ENCODE measurements at places on chromosomes 1 and 21.

DNA sequence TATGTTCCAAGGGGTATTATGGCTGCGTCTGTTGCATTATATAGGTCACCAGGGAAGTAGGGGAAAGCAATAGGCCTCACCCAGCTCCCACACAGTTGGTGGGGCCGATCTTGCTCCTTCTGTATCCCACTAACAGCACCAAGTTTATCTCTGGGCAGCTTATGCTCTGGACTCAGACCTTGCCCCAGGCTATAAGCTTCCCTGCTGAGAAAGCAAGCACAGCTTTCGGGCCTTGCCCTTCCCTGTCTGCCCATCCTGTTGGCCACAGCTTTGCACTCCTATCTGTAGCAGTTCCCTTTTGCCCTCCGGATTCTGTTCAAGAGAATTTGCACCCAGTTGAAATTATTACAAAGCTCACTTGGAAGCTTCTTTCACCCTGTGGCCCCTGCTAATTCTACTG, 12.9 kb downstream of the KCNE1 start:
- H3K36me3 ChIP-seq, result no peaks in the 10 kb centered on the region
- H3K4me1 ChIP-seq, result no peaks in the 10 kb centered on the region
- H3K4me3 ChIP-seq, result no peak overlapping the region
- H3K27ac ChIP-seq, result no peak overlapping the region

DNA sequence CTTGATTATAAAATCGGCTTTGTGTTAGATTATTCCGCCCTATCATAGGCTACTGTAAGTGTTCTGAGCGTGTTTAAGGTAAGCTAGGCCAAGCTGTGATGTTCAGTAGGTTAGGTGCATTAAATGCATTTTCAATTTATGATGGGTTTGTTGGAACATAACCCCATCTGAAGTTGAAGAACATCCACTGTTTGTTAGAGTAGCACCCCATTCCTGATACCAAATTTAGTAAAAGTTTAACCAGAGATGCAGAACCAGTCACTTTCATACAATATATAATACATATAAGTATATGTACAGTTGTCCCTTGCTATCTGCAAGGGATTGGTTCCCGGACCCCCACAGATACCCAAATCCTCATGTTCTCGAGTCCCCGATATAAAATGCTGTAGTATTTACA, 16.1 kb downstream of the UBASH3A start:
- H3K27me3 ChIP-seq, result peaks cover 3% of the 10 kb centered on the region
- DNase-seq, result no peak
- H3K27ac ChIP-seq, result no peak overlapping the region
- H3K4me3 ChIP-seq, result no peak overlapping the region
- no peaks in the 10 kb centered on the region for H3K36me3 ChIP-seq

- H3K4me1 ChIP-seq, result no peaks in the 10 kb centered on the region
- DNase-seq, result no peak
- no peaks in the 10 kb centered on the region for H3K36me3 ChIP-seq
- H3K27me3 ChIP-seq, result no peaks in the 10 kb centered on the region
Observed at GRCh38 chr1:244067893-244068292, 16.8 kb downstream of the ZBTB18 start.

DNA sequence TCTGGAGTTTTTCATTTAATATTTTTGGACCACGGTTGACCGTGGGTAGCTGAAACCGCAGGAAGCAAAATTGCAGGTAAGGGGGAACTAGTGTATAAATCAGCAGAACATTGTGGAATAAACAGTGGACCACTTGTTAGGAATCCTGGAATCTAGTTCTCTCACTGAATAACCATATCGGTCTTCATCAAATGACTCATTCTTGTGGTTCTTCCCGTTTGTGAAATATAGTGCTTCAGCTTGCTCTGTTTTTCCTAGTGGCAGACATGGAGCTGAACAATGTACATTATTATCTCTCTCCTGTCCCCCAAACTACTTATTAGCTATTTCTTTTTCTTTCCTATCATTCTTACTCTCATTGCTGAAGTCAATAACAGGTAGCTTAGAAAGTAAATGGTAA, 61.9 kb downstream of the HSPA13 start:
- no peak overlapping the region for H3K4me3 ChIP-seq
- no peaks in the 10 kb centered on the region for H3K27me3 ChIP-seq
- H3K36me3 ChIP-seq, result no peaks in the 10 kb centered on the region
- H3K27ac ChIP-seq, result no peak overlapping the region
- no peaks in the 10 kb centered on the region for H3K4me1 ChIP-seq

- H3K4me1 ChIP-seq, result no peaks in the 10 kb centered on the region
- DNase-seq, result no peak
- H3K27me3 ChIP-seq, result no peaks in the 10 kb centered on the region
- H3K4me3 ChIP-seq, result no peak overlapping the region
- H3K27ac ChIP-seq, result no peak overlapping the region
Observed at GRCh38 chr21:39668369-39668768, 55.6 kb downstream of the B3GALT5 start.

DNA sequence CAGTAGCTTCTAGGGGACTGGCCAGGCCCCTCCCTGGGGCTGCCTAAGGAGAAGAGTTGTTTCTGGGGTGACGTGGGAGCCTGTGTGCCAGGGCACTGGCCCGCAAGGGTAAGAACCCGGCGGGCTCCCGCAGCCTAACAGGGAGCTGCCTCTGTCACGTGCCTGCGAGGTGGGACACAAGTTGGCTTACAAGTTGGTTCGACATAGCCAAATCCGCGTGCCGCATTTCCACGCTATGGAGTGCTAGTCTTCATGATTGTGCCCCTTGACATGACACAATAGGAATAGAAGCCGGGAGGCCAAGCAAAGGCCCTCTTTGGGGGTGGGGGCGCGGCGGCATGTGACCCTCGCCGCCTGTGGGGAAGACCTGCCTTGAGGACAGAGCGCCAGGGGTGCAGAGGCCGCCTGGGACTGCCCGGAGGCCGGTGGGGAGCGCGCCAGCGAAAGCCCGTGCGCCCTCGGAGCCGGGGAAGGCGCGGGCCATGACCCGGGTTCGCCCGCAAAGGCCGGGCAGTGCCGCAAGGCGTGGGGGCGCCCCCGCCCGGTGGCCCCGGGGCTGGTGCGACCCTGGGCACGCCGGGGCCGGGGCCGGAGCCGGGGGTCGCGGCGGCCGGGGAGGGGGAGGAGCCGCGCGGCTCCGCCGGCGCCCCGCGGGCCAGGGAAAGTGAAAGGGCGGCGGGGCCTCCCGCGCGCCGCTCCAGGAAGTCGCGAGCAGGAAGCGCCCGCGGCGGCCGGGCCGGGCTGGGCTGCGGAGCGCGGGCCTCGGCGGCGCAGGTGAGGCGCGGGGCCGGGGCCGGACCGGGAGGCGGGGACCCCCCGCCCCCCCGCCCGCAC, at the start of gene SLC37A1:
Gene SLC37A1 (plus strand): TSS at position 702 of the 834 bp plus-strand sequence. CDS start 4,603 bp downstream, outside the sequence.
- H3K27ac ChIP-seq, result peak within 1 kb of the TSS; percentile 86
- H3K4me1 ChIP-seq, result peaks cover 16% of the 10 kb centered on the region
- peak within 1 kb of the TSS; percentile 77 for H3K4me3 ChIP-seq
- H3K27me3 ChIP-seq, result no peaks in the 10 kb centered on the region
- H3K36me3 ChIP-seq, result no peaks in the 10 kb centered on the region
- no peak for DNase-seq

DNA sequence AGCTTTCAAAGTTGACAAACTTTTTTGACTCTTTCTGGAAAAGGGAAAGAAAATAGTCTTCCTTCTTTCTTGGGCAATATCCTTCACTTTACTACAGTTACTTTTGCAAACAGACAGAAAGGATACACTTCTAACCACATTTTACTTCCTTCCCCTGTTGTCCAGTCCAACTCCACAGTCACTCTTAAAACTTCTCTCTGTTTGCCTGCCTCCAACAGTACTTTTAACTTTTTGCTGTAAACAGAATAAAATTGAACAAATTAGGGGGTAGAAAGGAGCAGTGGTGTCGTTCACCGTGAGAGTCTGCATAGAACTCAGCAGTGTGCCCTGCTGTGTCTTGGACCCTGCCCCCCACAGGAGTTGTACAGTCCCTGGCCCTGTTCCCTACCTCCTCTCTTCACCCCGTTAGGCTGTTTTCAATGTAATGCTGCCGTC, 160.8 kb upstream of the SGIP1 start:
- no peak overlapping the region for H3K27ac ChIP-seq
- H3K27me3 ChIP-seq, result no peaks in the 10 kb centered on the region
- no peak for DNase-seq
- no peaks in the 10 kb centered on the region for H3K4me1 ChIP-seq
- no peak overlapping the region for H3K4me3 ChIP-seq
- H3K36me3 ChIP-seq, result no peaks in the 10 kb centered on the region

- H3K27me3 ChIP-seq, result no peaks in the 10 kb centered on the region
- no peak for DNase-seq
- H3K36me3 ChIP-seq, result no peaks in the 10 kb centered on the region
- no peak overlapping the region for H3K27ac ChIP-seq
- no peaks in the 10 kb centered on the region for H3K4me1 ChIP-seq
Observed at GRCh38 chr1:66176012-66176715, 357.8 kb upstream of the SGIP1 start.

DNA sequence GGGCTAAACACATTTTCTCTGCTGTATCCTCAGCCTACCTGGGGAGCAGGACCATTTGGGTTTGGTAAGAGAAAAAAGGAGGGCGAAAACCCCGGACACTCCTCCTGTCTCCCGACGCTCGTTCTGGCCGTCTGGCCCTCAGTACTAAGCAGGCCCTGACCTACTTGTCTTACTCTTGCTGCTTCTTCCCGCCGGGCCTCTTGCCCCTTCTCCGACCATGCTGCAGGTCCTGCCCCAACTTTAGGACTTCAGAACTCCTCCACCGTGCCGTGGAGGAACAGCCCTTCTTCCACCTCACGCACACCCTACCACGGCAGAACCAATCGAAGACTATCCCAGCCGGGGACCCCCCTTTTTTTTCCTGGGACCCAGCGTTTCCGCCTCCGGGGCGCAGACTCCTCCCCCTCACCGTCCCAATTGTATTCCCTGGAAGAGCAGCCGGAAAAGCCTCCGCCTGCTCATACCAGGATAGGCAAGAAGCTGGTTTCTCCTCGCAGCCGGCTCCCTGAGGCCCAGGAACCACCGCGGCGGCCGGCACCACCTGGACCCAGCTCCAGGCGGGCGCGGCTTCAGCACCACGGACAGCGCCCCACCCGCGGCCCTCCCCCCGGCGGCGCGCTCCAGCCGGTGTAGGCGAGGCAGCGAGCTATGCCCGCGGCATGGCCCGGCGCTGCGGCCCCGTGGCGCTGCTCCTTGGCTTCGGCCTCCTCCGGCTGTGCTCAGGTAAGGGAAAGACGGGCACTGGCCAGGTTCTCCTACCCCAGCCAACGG, at the start of gene CHRNB2:
Gene CHRNB2 (plus strand): TSS at position 393 of the 771 bp plus-strand sequence. CDS start 267 bp downstream, at position 660.
- no peaks in the 10 kb centered on the region for H3K27me3 ChIP-seq
- peak within 1 kb of the TSS; percentile 47 for H3K4me3 ChIP-seq
- no peaks in the 10 kb centered on the region for H3K4me1 ChIP-seq
- H3K36me3 ChIP-seq, result no peaks in the 10 kb centered on the region
- H3K27ac ChIP-seq, result no peak within 1 kb of the TSS
- peak; percentile 67 for DNase-seq

DNA sequence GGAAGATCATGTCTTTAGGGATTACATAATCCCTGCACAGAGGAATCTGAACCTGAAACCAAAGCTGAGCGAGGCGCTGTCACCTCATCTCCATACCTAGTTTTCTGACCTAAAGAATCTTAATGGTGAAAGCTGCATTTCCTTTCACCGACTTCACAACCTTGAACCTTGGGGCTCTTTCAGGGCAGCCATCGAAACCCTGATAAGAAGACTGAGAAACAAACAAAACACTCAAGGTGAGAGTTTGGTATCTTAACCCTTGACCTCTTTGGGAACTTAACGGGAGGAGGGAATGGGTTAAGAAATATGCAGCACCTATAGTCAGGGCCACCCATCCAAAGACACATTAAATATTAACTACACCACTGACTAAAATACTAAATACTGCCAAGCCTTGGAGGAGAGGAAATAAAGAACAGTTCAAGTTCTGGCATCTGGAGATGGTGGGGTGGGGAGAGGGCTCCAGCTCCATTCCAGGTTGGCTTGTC, 2.0 kb downstream of the C1orf116 start:
- H3K27me3 ChIP-seq, result no peaks in the 10 kb centered on the region
- peaks cover 9% of the 10 kb centered on the region for H3K4me1 ChIP-seq
- H3K4me3 ChIP-seq, result no peak overlapping the region
- no peak for DNase-seq
- H3K27ac ChIP-seq, result peak overlapping the region; percentile 81

- H3K4me3 ChIP-seq, result no peak overlapping the region
- no peaks in the 10 kb centered on the region for H3K27me3 ChIP-seq
- no peak for DNase-seq
Observed at GRCh38 chr1:235670157-235670776, 20.7 kb upstream of the GNG4 start.

- DNase-seq, result no peak
- no peaks in the 10 kb centered on the region for H3K36me3 ChIP-seq
- no peaks in the 10 kb centered on the region for H3K27me3 ChIP-seq
- H3K27ac ChIP-seq, result peak overlapping the region; percentile 25
Observed at GRCh38 chr1:240608707-240609106, 3.2 kb downstream of the GREM2 start.

DNA sequence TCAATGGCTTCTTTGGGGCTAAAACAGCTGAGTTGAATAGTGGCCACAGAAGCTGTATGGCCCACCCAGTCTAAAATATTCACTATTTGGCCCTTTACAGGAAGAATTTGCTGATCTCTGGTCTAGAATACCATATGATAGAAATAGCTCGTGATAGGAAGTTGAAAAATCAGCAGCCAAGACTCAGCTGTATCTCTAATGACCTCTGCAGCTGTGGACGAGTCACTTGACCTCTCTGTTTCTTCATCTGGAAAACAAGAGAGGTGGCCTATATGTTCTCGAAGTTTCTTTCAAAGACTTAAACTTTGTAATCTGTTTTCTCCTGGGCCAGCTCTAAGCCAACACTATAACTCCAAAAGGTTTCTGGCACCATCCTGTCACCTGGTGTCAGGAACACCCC, 129.2 kb downstream of the ZBTB18 start:
- H3K27me3 ChIP-seq, result no peaks in the 10 kb centered on the region
- H3K4me3 ChIP-seq, result no peak overlapping the region
- H3K27ac ChIP-seq, result no peak overlapping the region
- H3K36me3 ChIP-seq, result no peaks in the 10 kb centered on the region
- H3K4me1 ChIP-seq, result no peaks in the 10 kb centered on the region

DNA sequence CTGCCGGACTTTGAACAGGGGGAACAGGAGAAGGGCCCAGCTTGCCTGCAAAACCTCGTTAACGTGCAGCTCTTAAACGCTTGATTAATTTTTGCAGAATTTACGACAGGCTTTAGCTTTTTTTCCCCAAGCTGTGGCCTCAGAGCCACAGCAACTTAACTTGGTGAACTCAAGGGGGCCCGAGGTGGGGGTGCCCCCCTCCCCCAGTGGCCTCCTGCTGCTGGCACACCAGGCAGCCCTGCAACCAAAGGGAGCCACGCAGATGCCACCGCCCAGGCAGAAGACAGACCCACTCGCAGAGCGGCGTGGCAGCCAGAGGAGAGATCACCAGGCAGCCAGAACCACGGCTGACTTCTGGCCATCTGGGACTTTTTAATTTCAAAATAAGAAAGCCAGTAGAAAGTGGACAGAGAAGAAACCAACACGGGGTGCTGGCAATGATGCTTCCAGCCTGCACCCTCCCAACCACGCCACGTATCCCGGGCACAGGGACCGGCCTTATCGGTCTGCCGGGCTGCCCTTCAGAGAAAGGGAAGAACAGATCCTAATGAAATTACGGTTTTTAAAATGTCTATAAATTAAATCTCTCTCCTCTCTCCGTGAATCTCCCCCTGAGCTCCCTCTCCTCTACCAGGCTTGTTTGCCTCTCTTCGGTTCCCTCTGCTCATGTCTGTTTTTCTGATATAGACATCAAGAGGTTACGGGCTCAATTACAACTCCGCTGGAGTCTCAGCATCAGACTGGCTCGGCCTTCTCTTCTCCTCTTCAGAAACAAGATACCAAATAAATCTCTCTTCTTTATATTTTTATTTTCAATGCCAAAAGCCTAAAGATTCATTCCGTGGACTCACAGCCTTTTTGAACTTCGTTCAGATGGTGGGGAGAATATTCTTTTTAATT, 6.4 kb downstream of the CASZ1 start:
- peak overlapping the region; percentile 87 for H3K27ac ChIP-seq
- no peaks in the 10 kb centered on the region for H3K36me3 ChIP-seq
- no peaks in the 10 kb centered on the region for H3K27me3 ChIP-seq
- no peaks in the 10 kb centered on the region for H3K4me1 ChIP-seq
- H3K4me3 ChIP-seq, result no peak overlapping the region
- DNase-seq, result no peak
